ENCODE measurements at places on chromosomes 7 and 10.

- DNase-seq, result no peak
Observed at GRCh38 chr10:3179174-3179573, 6.6 kb upstream of the PITRM1 start.

DNA sequence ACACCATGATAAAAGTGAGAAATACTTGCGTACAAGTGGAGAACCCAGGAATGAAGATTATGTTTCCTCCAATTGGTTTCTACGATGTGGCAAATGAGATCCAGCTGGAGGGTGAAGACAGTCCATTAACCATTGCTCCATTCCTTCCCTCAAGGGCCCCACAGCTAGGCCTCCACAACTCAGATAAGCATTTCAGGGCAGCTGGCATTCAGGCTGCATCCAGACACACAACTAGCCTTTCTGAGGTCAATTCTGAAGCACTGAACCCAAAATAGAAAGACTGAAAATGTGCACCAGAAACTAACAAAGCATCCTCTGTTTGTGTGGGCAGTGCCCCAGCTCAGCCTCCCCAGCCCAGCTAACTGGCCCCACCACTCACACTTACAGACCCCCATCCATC, 94.8 kb downstream of the GSAP start:
- DNase-seq, result no peak

- DNase-seq, result no peak
Observed at GRCh38 chr10:91771907-91772306, 26.3 kb upstream of the TNKS2 start.

- no peak for DNase-seq
Observed at GRCh38 chr7:134842886-134843430, 63.5 kb downstream of the CALD1 start.

DNA sequence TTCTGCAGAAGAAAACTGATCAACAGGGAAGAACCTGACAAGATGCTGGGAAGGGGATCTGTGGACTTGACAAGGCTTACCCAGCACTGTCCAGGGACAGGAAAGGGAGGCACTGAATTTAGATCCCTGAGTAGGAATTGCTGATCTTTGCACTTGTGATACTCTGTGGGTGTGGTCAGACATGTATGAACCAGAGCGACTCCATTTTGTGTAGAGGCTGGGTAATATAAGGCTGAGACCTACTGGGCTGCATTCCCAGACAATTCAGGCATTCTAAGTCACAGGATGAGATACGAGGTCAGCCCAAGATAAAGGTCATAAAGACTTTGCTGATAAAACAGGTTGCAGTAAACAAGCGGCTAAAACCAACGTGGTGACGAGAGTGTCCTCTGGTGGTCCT, 60.7 kb downstream of the CCDC3 start:
- no peak for DNase-seq

- no peak for DNase-seq
Observed at GRCh38 chr10:113158183-113158582, 208.1 kb downstream of the TCF7L2 start.

Measured in NCI-H510A (cell line).